ENCODE measurements at places on chromosomes 6 and 20. TPM values are rescaled to one million over a fixed set of nuclear protein-coding genes. Genes with fewer than 3 reads are reported as not detected.

DNA sequence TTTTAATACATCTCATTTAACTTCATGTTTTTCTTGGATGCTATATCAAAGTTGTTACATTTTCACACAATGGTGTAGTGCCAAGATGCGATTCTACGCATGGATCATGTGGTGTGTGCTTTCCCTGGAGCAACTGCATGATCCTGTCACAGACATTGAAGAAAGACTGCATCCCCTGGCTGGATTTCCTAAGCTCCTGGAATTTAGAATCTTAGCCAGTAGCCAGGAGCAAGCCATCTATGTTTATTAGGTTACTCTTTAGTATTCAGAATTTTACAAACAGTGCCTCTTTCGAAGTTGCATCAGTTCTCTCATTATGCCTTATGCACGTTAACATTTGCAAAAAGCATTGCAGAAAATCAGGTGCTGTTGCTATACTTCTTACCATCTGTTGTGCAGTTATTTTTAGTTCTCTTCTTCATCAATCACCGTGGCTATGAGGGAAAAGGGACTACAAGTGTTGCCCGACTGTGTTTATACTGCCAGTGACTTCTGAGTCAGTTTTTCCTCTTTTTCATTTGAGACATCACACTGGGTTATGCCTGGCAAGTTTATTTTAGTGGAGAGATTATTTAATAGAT lies 584.2 kb downstream of the BCKDHB start:
- no peak overlapping the region for H3K4me3 ChIP-seq
- DNase-seq, result no peak

GRCh38 chr6:129606664-129607063 lies 103.3 kb downstream of the ARHGAP18 start:
- DNase-seq, result no peak
- H3K4me1 ChIP-seq, result no peaks in the 10 kb centered on the region
- H3K36me3 ChIP-seq, result peaks cover 22% of the 10 kb centered on the region
- H3K27me3 ChIP-seq, result no peaks in the 10 kb centered on the region

DNA sequence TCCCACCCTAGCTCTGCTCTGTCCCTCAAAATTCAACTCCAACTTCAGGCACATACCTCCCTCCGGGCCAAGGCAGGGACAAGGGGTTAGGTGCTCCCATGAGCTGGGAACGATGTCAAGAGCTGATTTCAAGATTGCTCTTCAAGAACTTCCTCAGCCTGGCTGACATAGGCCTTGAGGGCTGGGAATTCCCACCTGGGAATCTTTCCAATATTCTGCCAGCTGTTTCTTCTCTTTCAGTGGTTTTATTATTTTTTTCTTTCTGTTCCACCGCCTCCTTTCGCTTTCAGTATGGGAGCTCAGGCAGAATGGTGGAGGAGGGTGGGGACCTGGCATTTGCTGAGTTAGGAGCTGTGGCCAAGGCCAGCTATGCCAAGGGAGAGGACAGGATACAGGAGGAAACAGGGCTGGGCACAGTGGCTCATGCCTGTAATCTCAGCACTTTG lies 33.7 kb downstream of the SRSF3 start:
- DNase-seq, result peak; percentile 87
- peak overlapping the region; percentile 85 for H3K27ac ChIP-seq
- no peaks in the 10 kb centered on the region for H3K27me3 ChIP-seq
- H3K4me3 ChIP-seq, result no peak overlapping the region
- H3K4me1 ChIP-seq, result peaks cover 50% of the 10 kb centered on the region
- H3K36me3 ChIP-seq, result no peaks in the 10 kb centered on the region

GRCh38 chr20:3237958-3238615 lies 903 bp downstream of the SLC4A11 start:
- H3K27me3 ChIP-seq, result peaks cover 38% of the 10 kb centered on the region
- H3K4me1 ChIP-seq, result peaks cover 30% of the 10 kb centered on the region
- DNase-seq, result no peak
- H3K36me3 ChIP-seq, result no peaks in the 10 kb centered on the region
- no peak overlapping the region for H3K27ac ChIP-seq

DNA sequence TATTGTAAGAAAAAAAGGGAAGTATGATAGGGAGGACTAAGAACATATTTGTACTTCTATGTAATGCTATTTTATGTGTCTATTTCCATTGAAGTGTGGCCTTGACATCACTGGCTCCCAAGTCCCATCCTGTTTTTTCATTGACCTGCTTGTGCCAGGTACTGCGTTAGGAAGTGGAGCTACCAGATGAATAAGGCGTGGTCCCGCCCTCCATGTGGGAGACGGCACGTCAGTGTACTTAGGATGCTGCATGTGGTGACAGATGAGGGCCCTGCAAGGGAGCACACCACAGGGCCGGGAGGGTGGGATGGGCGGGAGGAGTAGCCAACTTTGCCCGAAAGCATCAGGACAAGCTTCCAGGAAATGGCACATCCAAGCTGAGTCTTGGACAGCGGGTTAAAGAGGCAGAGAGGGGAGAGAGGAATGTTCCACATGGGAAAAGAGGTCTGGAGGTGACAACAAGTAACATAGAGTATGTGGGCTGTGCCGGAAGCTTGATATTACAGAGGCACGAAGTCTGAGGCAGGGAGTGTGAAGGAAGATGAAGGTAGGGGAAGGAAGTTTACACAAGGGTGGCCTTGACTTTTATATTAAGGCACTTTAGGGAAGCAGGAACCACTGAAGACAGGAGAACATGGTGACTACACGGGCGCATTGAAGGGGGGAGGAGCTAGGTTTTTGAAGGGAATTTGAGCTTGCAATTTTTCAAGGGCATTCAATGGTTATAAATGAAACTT lies 140.6 kb downstream of the MTHFD1L start:
- H3K27me3 ChIP-seq, result no peaks in the 10 kb centered on the region
- H3K4me1 ChIP-seq, result peaks cover 18% of the 10 kb centered on the region
- no peak for DNase-seq
- H3K4me3 ChIP-seq, result no peak overlapping the region
- no peak overlapping the region for H3K27ac ChIP-seq
- H3K36me3 ChIP-seq, result no peaks in the 10 kb centered on the region

GRCh38 chr20:64129146-64129782 lies 21.9 kb upstream of the NPBWR2 start:
- no peak overlapping the region for H3K4me3 ChIP-seq
- H3K36me3 ChIP-seq, result no peaks in the 10 kb centered on the region
- H3K4me1 ChIP-seq, result no peaks in the 10 kb centered on the region
- DNase-seq, result no peak
- H3K27me3 ChIP-seq, result no peaks in the 10 kb centered on the region

GRCh38 chr20:53157443-53158408 lies 185.6 kb downstream of the TSHZ2 start:
- no peaks in the 10 kb centered on the region for H3K4me1 ChIP-seq
- H3K36me3 ChIP-seq, result no peaks in the 10 kb centered on the region
- peak; percentile 51 for DNase-seq
- no peak overlapping the region for H3K4me3 ChIP-seq

The MED20 gene
- total RNA-seq, result 10.9 TPM

The NHLRC1 gene
- total RNA-seq, result not detected
